ENCODE measurements at places on chromosomes 11 and 22.

DNA sequence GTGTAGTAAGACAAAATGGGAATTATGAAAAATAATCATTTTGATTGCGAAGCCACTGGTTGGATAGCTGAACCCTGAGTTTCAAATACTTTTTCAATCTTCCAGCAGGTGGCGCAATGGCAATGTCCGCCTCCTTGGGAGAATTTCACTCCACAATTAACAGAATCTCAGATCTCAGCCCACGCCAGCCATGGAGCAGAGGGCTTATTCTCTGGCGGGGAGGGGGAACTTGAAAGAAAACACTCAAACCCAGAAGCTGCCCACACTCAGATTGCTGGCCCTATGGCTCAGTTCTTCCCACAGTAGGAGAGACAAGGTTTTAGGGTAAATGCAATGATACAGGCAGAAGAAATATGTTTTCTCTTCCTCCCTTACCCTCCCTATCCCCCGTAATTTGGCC, 38.7 kb upstream of the RCN1 start:
- DNase-seq = peak; percentile 4

DNA sequence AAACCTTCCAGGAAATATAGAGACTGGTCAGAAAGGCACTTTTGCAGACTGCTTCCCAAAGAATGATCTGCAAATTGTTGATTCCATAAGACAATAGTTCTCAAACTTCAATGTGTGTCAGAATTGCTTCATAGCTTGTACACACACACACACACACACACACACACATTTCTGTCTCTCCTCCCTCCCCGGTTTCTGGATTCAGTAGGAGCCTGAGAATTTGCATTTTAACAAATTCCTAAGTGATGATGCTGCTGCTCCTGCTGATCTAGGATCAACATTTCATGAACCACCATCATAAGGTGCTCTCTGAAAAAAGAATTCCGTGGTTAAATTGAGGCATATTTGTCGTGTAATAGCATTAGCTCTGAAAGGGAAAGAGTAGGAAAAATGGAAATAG, 35.3 kb upstream of the FZD4 start:
- no peak for DNase-seq

GRCh38 chr11:22974251-22974650, 114.0 kb upstream of the CCDC179 start:
- no peak for DNase-seq

DNA sequence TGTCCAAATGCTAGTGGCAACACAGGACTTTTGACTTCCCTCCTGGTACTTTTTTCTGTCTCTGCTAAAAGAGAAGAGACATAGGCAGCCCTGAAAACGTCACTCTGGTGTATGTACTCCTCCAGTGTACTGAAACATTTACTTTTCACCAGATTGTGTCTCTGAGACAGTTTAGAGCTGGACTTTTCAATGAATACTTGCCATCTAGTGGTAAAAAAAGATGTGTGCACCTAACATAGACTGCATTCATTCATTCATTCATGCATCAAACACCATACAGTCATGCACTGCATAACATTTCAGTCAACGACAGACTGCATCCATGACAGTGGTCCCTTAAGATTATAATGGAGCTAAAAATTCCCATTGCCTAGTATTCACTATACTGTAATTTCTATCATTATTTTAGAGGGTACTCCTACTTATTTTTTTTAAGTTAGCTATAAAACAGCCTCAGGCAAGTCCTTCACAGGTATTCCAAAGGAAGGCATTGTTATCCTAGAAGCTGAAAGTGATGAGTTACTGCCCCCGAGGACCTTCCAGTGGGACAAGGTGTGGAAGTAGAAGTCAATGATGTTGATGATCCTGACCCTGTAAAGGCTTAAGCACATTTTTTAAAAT, 186.2 kb downstream of the SPON1 start:
- DNase-seq = no peak

DNA sequence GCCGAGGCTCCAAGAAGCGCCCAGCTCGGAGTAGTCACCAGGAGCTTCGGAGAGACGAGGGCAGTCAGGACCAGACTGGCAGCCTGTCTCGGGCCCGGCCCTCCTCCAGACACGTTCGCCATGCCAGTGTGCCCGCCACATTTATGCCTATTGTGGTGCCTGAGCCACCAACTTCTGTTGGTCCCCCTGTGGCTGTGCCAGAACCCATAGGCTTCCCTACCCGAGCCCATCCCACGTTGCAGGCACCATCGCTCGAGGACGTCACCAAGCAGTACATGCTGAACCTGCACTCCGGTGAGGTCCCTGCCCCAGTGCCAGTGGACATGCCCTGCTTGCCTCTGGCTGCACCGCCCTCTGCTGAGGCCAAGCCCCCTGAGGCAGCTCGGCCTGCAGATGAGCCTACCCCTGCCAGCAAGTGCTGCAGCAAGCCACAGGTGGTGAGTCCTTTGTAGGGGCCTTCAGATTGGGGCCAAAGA, 3.4 kb downstream of the ARHGEF17 start:
- DNase-seq = no peak

DNA sequence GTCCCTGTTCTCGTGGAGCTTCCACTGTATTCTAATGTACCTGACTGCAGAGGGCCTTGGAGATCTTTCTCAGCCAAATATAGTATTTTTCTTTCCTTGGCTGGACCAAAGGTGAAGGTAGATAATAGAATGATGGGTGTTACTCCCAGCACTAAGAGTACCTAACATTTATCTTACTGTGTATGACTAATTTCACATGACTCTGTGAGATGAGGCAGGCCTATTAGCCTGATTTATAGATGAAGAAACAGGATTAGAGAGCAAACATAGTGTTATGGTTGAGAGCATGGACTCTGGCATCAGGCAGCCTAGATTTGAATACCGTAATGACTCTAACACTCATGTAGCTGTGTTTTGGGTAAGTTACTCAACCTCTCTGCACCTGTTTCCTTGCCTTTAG, 2.7 kb downstream of the ACO2 start:
- DNase-seq = no peak

DNA sequence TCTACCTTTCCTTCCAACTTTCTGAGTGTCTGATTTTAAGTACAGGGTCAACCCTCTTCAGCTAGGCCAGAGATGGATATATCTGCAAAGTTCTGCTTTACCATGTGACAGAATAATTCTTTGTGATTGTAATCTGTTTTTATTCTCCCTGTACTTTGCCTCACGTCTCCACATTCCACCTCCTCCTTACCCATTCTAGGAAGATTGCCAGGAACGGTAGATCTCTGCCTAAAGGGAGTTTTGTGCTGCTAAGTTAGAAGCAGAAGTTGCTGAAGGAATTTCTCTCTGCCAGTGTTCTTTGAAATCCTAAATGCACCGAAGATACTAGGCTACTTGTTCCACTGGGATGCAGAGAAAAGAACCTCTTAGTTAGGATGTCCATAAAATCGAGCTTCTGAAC, 20.7 kb upstream of the FAM181B start:
- DNase-seq = no peak

- no peak for DNase-seq
These were observed 5.4 kb downstream of the APIP start for GRCh38 chr11:34910817-34911216.

DNA sequence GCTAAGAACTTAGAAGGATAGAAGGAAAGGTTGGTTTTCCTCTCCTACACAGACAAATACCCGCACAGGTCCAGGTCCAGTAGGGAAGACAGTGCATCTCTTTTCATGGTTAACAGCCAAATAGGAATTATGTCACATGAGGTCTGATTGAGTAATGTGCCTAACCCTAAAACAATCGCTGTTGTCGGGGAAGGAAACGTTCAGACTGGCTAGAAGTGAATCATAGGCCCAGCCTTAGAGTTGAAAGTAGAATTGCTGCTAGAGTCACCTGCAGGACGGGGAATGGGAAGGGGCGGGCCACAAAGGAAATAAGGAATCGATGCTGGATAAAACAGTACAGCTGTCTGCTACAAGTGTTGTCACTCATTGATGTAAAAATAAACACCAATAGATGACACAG, 12.4 kb upstream of the HTATIP2 start:
- no peak for DNase-seq

DNA sequence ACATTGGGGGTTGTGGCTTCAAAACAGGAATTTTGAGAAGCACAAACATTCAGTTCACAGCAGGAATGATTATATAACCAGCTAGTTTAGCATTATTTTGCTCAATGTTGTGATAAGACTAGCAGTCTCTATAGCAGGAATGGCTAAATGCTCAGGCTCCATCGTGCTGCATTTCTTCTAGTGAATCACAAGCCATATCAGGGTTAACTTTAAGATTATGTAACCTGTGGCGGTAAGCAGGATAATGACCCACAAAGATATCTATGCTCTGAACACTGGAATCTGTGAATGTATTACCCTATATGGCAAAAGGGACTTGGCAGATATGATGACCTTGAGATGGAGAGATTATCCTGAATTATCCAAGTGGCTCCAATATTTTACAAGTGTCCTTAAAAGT, 14.8 kb downstream of the FSHB start:
- no peak for DNase-seq

GRCh38 chr22:27775087-27775698, 26.4 kb downstream of the MN1 start:
- DNase-seq = no peak

DNA sequence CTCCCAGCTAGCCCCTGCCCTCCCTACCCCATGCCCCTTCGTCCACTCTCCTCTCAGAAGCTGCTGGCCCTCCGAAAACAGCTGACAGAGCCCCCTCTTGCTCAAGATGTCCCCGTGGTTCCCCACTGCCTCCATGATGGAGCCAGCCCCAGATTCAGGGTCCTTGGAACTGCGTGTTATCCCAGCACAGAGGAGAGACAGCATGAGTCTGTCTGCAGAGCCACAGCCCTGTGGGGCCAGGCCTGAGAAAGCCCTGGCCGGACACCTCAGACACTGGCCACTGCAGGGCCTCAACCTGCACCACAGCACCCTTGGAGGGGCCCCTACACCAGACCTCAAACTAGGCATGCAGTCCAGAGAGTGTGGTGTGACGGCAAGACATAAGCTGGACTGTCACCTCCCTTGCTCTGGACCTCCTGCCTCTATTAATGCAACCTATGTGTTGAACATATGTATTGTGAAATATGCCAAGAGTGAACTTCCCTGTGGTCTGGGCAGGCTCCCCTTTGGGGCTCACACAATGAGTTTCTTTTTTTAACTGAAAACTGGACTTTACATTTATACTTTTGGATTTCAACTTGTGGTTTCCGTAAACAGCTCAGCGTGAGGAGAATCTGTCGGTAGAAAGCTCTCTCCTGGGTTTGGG, 9.6 kb downstream of the PNPLA5 start:
- no peak for DNase-seq

DNA sequence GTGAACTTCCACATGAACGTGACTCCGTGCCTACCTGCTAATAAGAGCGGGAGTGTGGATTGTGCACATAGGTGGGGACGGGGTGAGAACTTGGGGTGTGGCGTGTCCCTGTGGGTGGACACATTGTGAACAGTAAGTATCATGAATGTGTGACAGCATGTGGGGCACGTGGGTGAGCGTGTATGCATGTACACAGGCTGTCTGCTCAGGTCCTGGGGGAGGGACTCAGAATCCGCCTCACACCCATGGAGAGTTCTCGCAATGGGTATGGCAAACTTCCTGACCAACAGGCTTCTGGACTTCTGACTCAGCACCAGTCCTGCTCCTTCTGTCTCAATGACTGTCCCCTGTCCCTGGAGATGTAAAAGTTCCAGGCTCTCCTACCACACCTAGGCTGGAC, 222.9 kb downstream of the ST3GAL4 start:
- no peak for DNase-seq

DNA sequence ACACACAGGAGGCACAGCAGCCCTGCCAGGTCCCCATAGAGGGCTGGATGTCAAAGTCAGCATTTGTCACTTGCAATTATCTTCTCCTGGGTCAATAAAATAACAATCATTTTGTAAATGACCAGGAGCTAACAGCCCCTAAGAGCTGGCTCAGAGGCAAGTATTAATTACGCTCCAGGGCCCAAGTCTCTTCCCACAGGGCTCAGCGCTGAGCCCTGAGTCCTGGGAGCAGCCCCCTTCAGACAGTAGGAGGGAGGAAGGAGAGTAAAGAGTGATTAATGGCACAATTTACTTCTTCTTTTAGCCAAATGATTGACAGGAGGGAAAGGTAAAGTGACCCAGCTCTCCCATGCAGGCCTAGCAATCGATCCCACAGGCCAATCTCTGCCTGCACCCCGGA, 99.0 kb upstream of the DRD2 start:
- DNase-seq = no peak

DNA sequence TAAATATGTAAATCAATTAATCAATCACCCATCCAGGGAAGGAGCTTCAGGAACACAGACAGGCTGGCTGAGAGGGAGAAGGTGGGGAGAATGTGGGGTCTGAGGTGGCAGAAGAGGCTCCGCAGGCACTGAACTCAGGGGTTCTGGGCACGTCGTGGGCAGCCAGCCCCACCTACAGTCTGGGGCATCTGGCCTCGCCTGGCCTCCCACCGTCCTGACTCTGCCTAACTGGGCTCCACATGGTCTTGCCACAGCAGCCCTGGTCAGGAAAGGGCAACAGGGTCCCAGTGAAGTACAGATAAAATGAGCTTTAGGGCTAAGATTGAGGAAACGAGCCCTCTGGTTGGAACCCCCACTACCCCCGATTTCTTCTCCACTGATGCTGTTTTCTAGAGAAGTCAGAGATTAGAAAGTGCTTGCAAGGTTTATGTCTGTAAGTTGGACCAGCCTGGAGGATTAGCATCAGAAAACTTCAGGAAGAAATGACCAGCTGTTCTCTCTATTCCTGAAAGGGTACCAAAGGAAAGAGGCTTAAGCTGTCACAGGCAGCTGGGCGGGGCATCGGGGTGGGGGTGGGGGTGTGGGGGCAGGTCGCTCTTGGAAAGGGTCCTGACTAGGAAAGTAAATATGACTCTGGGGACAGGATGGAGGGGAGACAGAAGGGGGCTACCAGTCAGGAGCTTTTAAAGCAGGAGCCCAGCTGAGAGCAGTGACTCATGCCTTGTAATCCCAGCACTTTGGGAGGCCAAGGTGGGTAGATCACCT, 261.7 kb downstream of the BUD13 start:
- DNase-seq = no peak

- DNase-seq = no peak
These were observed 1.1 kb downstream of the NPAT start for GRCh38 chr11:108221371-108221770.

- DNase-seq = peak; percentile 21
These were observed 7.0 kb upstream of the L3MBTL2 start for GRCh38 chr22:41198027-41198580.

- no peak for DNase-seq
These were observed 53.7 kb upstream of the EP300 start for GRCh38 chr22:41038732-41039131.
